ENCODE measurements at places on chromosomes 12 and 14. TPM values are rescaled to one million over a fixed set of nuclear protein-coding genes. Genes with fewer than 3 reads are reported as not detected.

Gene ACRBP
- total RNA-seq, result 3.9 TPM

Gene RTL1
- 1.5 TPM for total RNA-seq

Gene OLR1
- total RNA-seq, result 2.8 TPM

Gene LTBP2
- total RNA-seq, result 1.1 TPM

DNA sequence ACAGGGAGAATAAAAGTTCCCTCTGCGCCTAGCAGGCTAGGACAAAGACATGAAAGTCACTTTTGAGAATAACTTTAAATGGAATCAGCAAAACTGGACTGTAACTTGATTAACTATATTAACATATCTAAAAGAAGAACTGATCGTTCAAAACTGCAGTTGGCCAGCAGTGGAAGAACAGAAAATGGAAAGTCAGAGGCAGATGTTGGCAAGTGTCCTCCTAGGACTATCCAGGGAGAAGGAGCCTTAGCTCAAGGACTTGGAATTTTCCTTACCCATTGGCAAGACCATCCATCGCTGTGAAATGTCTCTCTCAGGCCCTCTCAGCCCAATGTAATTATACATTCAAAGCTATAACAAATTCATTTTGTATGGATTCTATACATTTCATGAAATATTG, 419.7 kb downstream of the ATP23 start:
- DNase-seq, result no peak
- H3K27ac ChIP-seq, result no peak overlapping the region
- peaks cover 7% of the 10 kb centered on the region for H3K36me3 ChIP-seq
- no peak overlapping the region for H3K4me3 ChIP-seq
- no peaks in the 10 kb centered on the region for H3K27me3 ChIP-seq
- H3K4me1 ChIP-seq, result peaks cover 23% of the 10 kb centered on the region

Gene VWF
- 0.70 TPM for total RNA-seq

- H3K4me1 ChIP-seq, result peaks cover 27% of the 10 kb centered on the region
- peaks cover 9% of the 10 kb centered on the region for H3K36me3 ChIP-seq
- H3K4me3 ChIP-seq, result no peak overlapping the region
- DNase-seq, result no peak
- no peaks in the 10 kb centered on the region for H3K27me3 ChIP-seq
These were observed 73.8 kb downstream of the SUSD6 start for GRCh38 chr14:69685218-69685616.

Measured in type B pancreatic cell (in vitro differentiated cells).